Nucleus accumbens (tissue), 56 donors: ENCODE measurements at places on chromosomes 4 and X.

DNA sequence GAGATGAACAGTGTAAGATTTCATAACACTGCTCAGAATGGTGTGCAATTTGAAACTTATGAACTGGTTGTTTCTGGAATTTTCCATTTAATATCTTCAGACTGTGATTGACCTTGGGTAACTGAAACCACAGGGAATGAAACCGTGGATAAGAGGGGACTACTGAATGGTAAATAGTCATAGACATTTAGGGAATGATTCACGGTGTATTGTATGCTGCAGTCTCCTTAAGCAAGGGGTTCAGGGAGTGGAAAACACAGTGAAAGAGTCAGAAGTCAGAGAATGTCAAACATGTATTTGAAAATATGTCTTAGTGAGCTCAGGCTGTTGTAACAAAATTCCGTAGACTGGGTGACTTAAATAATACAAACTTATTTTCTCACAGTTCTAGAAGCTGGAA is 398.2 kb upstream of the DIPK2B start:
- no peak for DNase-seq

DNA sequence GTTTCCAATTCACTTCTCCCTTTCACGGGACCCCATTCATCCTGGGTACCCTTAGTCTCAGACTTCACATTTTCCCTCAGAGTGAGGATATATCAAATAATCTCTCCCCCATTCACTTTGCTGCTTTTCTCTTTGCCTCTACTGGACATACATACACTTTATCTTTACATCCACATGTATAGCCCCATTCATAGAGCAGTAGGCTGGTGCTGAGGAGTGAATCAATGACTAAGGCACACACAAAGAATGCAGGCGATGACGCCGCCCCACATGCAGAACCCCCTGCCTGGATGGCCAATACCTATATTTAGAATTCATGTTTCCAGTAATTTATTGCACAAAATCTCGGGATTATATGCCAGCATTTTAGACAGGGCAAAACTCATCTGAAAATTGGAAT is 554.3 kb upstream of the TENM3 start:
- no peak for DNase-seq

DNA sequence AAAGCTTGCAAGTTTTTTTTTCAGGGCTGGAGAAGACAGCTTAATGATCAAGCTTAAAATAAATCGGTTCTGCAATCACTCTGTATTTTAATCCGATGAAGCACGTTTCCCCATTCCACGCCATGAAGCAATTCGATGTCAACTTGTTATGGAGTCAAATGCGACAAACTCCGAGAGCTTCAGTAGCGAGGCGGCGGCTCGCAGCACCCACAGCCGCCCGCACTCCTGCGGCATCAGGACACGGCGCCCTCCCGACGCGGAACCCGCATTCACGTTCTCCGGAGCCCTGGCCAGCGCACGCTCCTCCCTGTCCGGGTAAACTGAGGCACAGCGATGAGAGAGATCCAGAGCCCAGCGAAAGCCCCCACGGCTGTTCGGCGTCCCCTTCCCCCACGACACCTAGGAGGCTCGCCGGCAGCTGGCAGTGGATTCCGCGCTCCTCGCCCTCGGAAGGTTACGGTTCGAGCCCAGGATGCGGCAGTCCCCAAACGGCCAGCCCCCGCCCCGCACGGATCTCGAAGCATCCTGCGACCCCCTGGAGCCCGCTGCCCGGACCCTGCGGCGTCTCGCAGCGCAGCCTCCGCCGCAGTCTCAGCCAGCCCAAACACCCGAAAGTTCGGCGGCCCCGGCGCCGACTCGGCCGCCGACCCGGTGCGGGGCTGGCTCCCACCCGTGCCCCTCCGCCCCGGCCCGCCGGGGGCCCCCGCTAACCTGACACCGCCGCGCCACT is 507 bp downstream of the MFAP3L start:
- DNase-seq: peak; percentile 63

GRCh38 chr4:139492429-139492828 is 38.5 kb downstream of the RAB33B start:
- DNase-seq: no peak

- DNase-seq: no peak
Observed at GRCh38 chrX:16305187-16305586, 137.9 kb downstream of the MAGEB17 start.

DNA sequence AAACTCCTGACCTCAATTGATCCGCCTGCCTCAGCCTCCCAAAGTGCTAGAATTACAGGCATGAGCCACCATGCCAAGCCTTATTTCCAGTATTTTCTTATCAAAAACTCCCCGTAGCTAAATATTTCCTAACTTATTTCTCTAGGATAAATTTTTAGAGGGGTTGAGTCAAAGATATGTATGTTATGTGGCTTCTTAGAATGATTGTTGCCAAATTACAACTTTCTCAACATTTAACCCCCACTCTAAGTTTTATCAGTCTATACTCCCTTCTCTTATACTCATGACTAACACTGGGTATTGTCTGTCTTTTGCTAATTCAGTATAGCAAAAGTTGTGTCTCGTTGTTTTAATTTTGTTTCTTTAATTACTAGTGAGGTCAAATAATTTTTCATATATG is 187.7 kb upstream of the LNX1 start:
- DNase-seq: no peak

DNA sequence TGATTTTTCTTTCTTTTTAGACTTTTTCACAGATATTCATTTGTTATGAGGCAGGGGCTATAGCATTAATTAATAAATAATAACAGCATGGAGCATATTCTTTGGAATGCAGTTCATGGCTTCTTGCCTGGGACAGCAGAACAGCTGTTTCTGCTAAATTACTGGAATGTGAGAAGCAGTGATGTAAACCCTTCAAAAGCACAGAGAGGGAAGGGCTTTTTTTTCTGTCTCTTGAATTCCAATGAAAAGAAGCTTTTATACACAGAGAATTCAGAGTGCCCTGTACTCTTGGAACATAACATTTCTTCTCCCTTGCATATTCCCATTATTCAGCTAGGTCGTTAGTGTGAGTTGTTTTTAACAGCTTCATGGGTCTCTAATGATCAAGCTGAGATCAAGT is 28.5 kb upstream of the ANK2 start:
- no peak for DNase-seq

DNA sequence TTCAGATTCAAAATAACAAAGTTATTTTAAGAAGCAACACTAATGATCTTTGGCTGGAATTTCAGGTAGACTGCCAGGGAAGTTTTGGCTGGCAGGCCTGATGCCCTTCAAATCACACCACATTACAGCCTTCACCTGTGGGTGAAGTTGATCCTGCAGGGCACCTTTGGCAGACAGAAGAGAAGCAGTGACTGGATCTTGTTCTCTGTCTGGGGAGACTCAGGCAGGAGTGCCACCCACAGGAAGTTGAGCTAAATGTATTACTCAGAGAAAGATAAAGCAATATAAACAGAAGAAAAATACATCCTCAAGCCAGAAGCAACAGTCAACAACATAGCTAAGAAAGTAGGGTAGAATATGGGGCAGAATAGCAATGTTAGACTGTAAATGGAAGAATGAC is 12.8 kb upstream of the CFAP299 start:
- DNase-seq: no peak

DNA sequence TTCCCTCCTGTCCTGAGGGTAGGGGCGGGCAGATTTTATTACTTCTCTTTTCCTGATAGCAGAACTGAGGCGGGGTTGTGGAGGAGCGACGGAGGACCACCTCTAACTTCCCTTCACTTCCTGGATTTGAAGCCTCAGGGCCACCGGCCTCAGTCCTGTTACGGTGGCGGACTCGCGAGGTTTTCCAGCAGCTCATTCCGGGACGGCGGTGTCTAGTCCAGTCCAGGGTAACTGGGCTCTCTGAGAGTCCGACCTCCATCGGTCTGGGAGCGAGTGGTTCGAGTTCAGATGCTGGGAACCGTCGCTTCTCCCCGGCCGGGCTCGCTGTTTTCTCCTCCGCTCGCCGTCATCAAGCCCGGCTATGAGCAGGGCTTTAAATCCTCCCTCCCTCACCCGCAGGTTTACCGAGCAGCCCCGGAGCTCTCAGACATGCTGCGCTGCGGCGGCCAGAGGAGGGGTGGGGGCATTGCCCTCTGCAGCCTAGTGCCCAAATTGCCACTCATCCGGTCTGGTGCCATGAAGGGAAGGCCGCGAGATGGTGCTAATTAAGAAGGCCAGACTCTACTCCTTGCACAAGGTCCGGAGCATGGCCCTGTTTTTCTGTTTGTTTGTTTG is 23.3 kb downstream of the HAND2 start:
- DNase-seq: no peak

- no peak for DNase-seq
Observed at GRCh38 chr4:56505269-56506130, at the start of gene ARL9. TSS of gene ARL9 (plus strand) at chr4:56505791. CDS start at chr4:56505863, 72 bp downstream.

- no peak for DNase-seq
Observed at GRCh38 chrX:118420462-118420861, 74.6 kb downstream of the WDR44 start.

DNA sequence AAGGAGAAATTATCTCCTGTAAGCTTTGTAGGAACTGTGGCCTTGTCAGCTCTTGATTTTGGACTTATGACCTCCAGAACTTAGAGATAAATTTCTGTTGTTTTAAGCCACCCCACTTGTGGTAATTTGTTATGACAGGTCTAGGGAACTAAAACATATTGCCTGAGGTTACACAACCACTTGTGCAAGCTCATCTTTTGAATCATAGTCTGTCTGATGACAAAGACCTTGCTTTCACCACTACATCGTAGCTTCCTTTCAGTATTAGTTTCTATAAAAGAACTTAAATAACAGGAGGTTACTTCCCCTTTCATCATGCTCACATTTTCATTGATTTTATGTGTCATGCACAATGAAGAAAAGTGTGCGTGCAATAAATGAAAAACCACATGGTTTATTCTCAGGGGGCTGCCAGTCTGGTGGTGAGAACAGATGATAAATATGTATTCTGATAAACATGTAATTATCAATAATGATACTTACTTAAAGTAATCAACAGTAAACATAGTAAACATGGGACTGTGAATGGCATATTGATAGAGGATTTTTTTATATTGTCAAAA is 690.0 kb upstream of the HS3ST1 start:
- no peak for DNase-seq

GRCh38 chrX:124223524-124223923 is 108.9 kb upstream of the TEX13D start:
- no peak for DNase-seq

DNA sequence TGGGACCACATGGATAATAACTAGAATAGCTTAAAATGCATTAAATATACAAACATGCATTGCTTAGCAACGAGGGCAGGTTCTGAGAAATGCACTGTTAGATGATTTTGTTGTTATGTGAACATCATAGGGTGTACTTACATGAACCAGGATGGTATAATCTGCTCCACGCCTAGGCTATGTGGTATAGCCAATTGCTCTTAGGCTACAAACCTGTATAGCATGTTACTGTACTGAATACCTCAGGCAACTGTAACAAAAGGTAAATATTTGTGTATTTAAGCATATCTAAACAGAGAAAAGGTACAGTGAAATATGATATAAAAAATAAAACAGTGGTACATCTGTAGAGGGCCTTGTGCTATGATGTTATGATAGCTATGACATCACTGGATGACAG is 169.2 kb upstream of the IL15 start:
- no peak for DNase-seq

GRCh38 chr4:98242538-98242937 is 18.6 kb upstream of the RAP1GDS1 start:
- no peak for DNase-seq

GRCh38 chr4:113711883-113712662 is 49.5 kb downstream of the CAMK2D start:
- DNase-seq: no peak

DNA sequence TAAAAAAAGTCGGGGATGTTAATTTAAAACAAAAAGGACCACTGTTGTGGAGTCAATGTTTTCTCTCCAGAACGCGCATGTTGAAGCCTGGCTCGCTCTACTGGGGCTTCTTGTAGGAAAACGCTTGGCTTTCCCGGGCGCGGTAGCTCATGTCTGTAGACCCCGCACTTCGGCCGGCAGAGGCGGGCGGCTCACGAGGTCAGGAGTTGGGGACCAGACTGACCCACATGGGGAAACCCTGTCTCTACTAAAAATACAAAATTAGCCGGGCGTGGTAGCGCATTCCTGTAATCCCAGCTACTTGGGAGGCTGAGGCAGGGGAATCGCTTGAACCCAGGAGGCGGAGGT is 15.6 kb downstream of the NELFA start:
- no peak for DNase-seq

GRCh38 chr4:40629401-40630334 is at the start of gene RBM47:
TSS of gene RBM47 (minus strand) at chr4:40629864. CDS start at chr4:40438893, 190,971 bp downstream.
- no peak for DNase-seq

DNA sequence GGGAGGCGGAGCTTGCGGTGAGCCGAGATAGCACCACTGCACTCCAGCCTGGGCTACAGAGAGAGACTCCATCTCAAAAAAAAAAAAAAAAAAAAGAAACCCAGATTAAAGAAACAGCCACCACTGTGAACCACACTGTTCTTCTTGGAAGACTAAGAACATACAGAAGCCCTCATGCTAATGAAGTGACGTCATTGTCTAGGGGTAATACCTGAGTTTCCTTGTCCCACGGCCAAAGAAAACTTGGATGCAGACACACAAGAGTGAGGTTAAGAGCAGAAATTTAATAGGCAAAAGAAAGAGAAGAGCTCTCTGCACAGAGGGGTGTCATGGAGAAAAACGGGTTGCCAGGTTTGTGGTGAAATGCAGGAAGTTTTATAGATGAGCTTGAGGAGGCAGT is 691.6 kb downstream of the NLGN4X start:
- no peak for DNase-seq

- no peak for DNase-seq
Observed at GRCh38 chr4:97778174-97778573, 365.1 kb downstream of the STPG2 start.
